ENCODE measurements at places on chromosomes 1 and 21.

GRCh38 chr1:5198328-5198727, 543.9 kb downstream of the AJAP1 start:
- DNase-seq, result no peak

DNA sequence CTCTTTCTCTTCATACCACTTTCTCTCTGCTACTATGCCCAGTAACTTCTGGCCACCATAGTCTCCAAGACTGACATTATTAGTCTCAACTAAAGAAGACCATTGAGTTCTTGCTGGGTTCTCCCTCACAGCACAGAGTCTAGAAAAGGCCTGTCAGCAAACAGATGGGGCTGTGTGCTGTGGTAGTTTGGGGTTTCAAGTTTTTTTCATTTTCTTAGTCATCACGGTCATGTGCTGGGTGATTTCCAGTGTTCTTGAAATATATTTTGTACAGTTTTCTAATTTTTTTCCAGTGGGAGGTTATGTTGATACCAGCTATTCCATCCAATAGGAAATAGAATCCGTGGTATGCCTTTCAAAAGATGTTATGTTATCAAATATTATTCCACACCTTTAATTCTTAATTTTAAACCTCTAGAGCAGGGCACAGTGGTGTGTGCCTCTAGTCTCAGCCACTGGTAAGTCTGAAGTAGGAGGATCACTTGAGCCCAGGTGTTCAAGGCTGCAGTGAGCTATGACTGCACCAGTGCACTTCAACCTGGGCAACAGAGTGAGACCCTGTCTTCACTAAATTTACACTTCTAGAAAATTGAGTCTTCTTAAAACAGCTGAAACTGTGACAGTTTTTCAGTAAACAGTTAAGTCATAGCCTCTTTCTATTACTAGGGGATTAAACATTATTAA, 8.3 kb downstream of the CFHR2 start:
- DNase-seq, result no peak

- DNase-seq, result no peak
Measured at GRCh38 chr1:33377013-33377412, 53.9 kb downstream of the PHC2 start.

- DNase-seq, result peak; percentile 22
Measured at GRCh38 chr1:156862997-156863599, 2.4 kb downstream of the NTRK1 start.

GRCh38 chr1:30450818-30451233, 272.6 kb downstream of the MATN1 start:
- DNase-seq, result no peak

DNA sequence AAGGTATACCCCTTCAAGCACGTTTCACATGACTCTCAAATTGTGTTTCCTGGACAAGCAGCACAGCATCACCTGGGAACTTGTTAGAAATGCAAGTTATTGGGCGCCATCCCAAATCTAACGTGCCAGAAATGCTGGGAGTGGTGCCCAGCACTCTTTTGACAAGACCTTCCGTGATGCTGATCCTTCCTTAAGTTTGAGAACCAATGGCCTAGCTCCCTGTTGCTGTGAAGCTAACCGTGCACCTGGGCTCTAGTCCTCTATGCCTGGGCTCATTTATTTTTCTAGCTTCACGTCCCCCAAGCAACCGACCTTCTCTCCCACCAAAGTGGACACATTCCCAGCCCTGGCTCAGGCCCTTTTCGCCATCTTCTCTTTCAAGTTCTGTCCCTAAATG, 4.3 kb downstream of the BEST4 start:
- no peak for DNase-seq

- DNase-seq, result no peak
Measured at GRCh38 chr1:85284202-85284601, 7.8 kb upstream of the BCL10 start.

DNA sequence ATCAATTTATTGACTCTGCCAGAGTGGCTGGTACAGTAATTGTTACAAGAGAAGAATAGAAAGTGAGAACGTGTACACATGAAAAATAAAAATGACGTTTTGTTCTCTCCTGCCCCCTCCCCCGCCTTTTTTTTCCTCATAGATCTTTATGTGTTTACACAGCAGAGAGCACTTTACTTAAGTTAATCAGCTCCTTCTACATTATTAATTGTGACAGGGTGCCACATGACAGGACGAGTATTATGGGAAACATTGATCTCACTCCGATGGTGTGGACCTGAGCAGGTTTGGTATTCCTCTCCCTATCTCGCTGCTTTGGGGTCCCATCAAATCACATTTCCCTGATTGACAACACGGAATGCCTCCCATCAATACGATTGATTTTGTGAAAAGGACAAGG, 285.7 kb downstream of the TM2D1 start:
- no peak for DNase-seq

DNA sequence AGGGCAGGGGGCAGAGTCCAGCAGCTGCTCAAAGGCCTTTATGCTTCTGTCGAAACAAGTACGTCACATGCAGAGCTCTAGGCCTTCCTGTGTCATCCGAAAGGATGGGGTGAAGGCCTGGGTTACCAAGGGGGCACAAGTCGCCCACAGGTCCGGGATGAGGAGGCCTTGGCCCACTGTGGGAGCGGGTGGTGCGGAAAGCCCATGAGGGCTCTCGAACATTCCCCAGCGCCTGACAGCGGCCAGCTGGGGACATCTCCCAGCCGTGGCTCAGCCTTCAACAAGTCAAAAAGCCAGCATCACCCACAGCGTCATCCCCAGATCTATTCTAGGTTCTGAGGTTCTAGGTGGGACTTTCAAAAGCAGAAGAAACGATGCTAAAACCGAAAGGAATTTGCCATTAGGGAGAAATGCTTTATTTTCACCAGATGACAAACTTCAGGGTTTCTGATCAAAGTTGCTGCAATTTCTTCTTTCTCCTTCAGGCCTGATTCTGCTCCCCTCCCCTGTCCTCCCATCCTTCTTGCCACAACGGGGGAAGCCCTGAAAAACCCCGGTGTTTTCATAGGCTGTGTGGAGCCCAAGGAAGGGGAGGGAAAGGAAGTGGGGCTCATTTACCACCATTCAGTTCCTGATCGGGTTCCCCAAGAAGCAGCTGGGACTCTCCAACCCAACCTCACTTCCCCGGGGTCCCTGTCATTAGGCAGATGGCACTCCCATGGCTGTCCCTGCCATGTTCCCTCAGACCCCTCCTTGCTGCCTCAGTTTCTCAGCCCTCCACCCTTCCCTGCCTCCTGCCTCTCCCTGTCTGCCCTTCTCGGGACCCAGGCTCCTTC, 17.6 kb downstream of the GPR137B start:
- DNase-seq, result no peak

DNA sequence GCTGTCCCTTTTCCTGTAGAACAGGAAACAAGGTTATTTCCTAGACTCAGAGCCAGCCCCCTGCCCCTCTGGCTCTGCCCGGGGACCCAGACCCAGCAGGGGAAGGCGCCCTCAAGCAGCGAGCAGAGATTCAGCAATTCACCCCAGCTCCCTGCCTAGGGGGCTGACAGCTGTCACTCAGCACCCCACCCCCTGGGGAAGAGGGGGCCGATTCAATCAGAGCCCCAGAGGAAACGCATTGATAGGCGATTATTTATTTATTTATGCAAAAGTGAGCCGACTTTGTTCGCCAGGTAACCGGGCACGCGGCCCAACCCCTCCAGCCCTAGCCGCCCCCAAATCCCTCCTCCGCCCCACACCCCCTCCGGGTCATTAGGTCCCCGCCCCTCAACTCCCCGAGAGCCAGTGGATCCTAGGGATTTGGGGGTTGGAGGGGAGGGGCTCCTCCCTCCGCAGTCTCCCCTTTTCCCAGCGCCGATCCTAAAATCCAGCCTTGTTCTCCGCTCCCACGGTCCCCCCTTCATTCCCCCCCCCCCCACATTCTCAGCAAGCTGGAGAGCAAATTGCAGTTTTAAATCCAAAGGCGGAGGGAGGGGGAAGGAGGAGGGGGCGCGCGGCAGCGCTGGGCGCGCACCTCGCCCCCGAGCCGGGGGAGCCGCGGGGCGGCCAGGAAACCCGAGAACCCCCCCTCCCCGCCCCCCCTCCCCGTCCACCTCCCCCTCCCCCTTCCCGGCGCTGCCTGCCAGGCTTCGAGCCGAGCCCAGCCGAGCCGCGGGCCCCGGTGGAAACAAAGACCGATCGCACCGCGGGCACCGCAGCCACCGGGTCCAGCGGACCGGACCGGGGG, 1.3 kb downstream of the AHDC1 start:
- no peak for DNase-seq

DNA sequence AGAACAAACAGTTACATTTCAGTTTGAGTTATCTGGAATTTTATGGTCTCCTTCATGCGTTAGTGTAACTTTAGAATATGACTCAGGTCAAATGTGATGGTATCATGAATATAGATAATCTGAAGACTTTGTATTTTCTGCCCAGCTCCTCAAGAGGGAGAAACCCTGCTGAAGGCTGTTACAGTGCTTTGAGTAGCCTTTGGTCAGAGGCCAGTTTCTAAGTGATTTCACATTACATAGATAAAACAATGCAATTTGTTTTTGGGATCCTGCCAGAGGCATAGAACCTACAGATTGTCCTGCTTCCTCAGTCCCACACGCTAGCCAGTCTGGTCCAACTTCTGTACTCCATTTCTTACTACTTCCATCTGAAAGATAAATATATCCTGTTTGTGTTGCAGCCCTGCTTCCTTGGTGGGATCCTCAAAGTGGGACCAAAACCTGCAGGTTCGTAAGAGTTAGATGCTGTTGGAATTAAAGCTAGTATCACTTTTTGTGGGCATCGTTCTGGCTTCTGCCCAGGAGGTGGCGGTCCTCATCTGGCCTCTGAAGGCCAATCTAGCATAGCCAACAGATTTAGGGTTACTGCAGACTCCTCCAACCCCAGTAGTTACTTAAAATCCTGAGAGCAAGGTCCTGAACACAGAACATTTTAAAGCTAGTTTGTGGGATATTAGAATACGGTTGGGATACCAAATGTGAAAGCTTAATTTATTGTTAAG, 645.8 kb upstream of the USP24 start:
- no peak for DNase-seq

DNA sequence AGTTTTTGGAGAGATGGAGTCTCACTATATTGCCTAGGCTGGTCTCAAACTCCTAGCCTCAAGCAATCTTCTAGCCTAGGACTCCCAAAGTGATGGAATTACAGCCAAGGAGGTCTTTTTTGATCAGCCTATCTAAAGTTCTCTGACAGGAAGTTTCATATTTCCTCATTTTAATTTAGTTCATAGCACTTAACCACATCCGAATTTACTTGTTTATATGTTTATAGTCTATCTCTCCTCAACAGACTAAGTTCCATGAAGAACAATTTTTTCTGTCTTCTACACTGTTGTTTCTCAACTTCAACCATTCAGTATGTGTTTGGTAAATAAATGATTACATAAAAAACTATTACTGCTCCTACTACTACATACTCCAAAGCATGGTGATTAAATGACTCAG, 47.9 kb downstream of the GON4L start:
- no peak for DNase-seq

DNA sequence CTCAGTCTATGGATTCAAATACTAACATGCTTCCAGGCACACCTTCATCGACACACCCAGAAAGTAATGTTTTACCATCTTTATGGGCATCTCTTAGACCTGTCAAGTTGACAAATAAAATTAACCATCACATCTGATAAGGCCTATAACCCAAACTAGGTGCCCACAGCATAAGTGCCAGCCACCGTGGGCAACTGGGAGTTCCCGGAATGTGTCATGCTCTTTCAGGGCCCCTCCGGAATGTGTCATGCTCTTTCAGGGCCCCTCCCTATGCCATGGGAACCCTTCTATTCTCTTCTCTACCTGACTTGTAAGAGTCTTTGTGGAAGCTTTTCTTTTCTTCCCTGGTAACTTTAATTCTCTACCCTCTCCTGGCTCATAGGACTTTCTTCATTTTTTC, 26.6 kb downstream of the KRTAP24-1 start:
- no peak for DNase-seq

- DNase-seq, result no peak
Measured at GRCh38 chr1:157091668-157092273, 7.8 kb downstream of the ETV3L start.

DNA sequence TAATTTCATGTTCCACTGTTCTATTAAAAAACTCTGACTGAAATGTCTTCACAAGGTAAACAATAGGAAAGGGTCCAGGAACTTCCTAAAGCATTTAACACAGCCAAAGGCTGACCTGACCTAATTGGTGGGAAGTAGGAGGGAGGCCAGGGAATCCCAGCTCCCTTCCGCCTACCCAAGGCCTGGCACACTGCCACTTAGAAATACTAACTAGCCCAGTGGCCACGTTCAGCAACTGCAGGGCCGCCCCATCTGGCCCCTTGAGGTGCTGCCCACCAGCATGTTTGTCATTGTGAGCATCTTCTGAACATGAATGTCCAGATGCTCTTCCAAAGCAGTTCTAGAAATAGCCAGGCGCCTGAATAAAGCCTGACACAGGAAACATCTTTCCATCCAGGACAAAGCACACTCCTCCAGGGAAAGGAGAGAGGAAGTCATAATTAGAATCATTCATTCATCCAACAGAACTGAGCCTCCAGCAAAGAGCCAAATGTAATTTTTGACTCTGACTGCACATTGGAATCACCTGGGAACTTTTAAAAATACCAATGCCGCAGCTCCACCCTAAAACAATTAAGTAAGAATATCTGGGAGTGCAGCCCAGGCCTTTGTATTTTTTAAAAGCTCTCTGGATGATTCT, 44.6 kb upstream of the BCL9 start:
- no peak for DNase-seq

DNA sequence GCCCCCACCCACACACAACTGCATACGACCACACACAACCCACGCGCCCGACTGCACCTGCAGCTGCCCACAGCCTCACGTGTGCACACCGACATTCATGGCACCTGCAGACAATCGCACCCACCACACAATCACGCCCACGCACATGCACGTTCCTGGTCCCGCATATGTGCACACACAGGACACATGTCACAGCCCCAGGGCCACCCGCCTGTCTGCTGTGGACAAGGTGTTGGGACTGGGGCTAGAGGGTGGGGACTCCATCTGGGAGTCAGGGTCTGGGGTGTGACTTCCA, 56.4 kb downstream of the ARHGEF16 start:
- DNase-seq, result no peak

- no peak for DNase-seq
Measured at GRCh38 chr1:207808911-207809555, 57.2 kb downstream of the CD46 start.

DNA sequence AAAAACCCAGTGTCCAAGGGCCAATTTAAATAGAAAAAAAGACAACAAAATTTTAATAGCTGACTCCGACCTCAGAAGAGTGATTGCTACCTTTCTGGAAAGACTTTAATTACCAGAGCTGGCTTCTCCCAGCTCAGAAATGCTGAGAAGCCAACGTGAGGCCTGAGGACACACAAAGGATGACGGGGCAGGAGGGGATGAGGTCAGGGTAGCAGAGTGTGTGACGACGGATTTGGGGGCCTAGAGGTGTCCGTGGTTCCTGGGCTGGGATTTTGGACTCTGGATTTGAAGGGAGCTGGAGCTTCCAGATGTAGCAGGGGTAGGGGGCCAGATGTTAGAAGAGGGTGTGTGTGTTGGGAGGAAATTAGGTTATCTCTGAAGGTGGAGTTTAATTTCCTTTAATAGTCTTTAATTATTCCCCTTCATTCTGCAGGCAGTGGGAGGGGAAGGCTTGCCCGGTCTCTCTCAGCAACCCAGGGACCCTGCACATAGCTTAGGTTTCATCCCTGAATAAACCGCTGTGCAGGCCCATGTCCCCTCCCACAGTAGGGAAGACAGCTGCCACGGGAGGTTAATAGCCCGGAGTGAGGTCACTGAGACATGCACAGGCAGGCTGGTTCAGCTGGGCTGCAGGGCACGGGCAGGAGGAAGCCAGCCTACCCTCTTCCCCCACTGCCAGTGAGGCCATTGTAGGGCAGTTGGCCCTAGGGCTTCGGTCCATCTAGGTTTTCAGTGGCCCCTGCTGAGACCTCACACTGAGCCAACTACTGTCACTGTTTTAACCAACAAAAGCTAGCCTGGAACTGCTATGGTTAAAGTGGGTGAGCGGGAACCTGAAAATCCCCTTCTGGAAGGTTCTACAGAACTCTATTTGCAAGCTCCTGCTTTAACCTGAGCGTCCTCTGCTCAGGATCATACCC, 3.8 kb upstream of the PADI3 start:
- no peak for DNase-seq
